Transverse colon (tissue), 4 donors: ENCODE measurements at places on chromosomes 1 and 21. TPM values are rescaled to one million over a fixed set of nuclear protein-coding genes. Genes with fewer than 3 reads are reported as not detected.
A peak's percentile ranks its signal among the peaks of the same experiment; 100 is the strongest.

DNA sequence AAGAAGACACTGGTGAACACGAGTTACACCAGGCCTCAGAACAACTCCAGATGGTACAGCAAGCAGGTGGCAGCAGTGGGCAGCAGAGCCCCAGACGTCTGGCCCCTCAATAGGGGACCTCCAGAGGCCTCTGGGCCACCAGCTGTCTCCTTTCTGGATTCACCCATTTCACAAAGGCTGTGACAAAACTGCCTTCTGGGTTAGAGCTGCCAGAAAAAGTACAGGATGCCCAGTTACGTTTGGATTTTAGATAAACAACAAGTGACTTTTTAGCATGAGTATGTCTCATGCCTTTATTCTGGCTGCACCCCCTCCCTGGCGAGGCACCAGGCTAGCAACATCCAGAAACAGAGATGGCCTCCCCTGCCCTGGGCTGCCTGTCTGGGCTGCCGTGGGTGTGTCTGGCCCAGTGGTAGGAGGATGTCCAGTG lies 30.1 kb downstream of the ITPKB start:
- H3K4me3 ChIP-seq: no peak overlapping the region
- no peaks in the 10 kb centered on the region for H3K36me3 ChIP-seq
- no peak for DNase-seq
- peak overlapping the region; percentile 79 for H3K27ac ChIP-seq
- peaks cover 30% of the 10 kb centered on the region for H3K4me1 ChIP-seq
- no peaks in the 10 kb centered on the region for H3K27me3 ChIP-seq

Gene RNF223
- total RNA-seq: 3.2 TPM

Gene SLC30A10
- total RNA-seq: 22.1 TPM

DNA sequence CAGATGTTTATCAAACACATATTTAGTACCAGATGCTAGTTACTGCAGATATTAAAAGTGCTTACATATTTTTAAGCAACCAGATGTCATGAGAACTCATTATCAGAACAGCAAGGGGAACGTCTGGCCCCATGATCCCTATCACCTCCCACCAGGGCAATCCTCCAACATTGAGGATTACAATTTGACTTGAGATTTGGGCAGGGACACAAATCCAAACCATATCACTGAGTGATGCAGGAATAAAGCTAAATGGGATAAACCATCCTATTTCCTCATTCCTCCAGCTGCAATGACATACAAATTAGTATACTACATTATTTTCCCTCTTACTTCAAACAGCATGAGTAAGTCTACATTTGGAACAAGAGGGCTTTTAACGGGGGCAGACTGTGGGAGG lies 3.1 kb upstream of the KCNK2 start:
- no peak overlapping the region for H3K4me3 ChIP-seq
- no peak for DNase-seq
- no peak overlapping the region for H3K27ac ChIP-seq
- H3K27me3 ChIP-seq: peaks cover 46% of the 10 kb centered on the region
- H3K4me1 ChIP-seq: no peaks in the 10 kb centered on the region

Gene BATF3
- 2.8 TPM for total RNA-seq

Gene ARMH1
- total RNA-seq: 0.40 TPM

DNA sequence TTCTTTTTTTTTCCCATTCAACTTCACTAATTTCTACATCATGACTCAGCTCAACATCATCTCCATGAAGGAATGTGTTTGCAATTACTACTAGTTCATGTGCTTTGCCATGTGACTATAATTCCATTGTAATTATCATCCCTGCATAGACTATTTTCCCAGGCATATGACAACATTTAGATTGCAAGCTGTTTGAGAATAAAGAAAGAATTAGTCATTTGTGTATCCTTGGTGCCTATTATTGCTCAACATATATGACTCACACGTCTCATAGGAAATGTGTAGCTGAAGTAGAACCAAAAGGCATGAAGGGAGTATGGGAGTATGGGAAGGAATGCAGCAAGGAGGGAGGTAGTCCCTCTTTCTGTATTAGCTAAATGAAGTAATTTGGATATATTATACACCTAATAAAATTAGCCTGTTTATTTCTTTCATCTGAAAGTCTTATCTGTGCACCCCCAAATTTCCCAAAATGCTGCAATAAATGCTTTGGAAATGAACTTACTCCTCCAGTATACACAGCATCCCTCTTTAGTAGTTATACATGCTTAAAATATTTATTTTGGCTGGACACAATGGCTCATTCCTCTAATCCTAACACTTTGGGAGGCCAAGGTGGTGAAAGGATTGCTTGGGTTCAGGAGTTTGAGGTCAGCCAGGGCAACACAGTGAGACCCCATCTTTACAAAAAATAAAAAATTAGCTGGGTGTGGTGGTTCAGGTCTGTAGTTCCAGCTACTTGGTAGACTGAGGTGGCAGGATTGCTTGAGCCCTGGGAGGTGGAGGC lies 316.9 kb upstream of the ADGRL4 start:
- H3K4me3 ChIP-seq: no peak overlapping the region
- no peaks in the 10 kb centered on the region for H3K36me3 ChIP-seq
- no peak overlapping the region for H3K27ac ChIP-seq
- H3K27me3 ChIP-seq: no peaks in the 10 kb centered on the region
- DNase-seq: no peak

Gene IL22RA1
- total RNA-seq: 27.6 TPM

GRCh38 chr1:203597331-203598090 lies 29.1 kb upstream of the ATP2B4 start:
- H3K27ac ChIP-seq: peak overlapping the region; percentile 49
- no peak overlapping the region for H3K4me3 ChIP-seq
- no peaks in the 10 kb centered on the region for H3K36me3 ChIP-seq
- DNase-seq: no peak

DNA sequence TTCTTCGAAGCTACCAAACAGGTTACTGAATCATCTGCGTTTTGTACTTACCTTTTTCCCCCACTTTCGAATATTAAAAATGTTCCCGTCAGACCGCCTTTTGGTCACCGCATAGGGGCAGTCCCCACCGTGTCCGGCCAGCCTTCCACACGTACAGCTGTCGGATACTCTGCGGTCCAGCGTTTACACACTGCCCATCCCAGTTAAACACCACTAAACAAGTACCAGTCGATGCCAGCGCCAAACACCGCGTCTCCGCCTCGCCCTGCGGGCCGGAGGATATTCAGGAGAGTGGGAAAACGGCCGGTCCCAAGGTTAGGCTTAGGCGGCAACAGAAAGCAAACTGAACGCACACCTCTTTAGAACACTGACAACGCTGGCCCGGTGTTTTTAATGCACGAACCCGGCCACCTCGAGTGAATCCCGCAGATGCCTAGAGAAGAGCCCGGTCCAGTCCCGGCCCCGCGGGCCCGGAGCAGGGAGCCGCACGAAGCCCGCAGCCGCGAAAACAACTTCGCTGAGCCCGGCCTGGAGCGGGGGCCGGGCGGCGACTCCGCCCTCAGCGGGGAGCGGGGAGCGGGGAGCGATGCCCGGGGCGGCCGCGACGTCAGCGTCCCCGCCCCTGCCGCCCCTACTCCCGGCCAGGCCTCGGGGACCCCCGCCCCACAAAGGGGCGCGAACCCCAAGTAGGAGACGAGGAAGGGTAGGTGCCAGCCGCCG lies 730 bp upstream of the PHF13 start:
- no peaks in the 10 kb centered on the region for H3K27me3 ChIP-seq
- peaks cover 21% of the 10 kb centered on the region for H3K4me1 ChIP-seq
- H3K36me3 ChIP-seq: no peaks in the 10 kb centered on the region
- peak overlapping the region; percentile 94 for H3K27ac ChIP-seq
- peak overlapping the region; percentile 73 for H3K4me3 ChIP-seq

DNA sequence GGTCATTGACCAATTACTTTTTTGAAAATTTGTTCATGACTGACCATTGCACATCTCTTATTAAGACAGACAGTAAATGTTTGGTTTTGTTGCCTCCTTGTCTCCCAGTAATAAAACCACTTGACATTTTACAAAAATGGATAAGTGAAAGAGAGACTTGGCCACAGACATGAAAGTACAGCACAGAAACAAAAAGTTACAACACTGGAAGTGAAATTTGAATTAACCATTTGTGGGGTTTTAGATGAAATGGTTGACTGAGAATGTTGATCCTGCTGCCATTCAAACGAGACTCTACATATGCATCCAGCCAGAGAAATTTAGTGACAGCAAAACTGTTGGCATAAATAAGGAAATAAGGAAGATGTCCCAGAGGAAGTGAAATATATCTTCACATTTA lies 79.3 kb upstream of the B3GALT2 start:
- DNase-seq: no peak
- no peaks in the 10 kb centered on the region for H3K36me3 ChIP-seq
- H3K4me1 ChIP-seq: no peaks in the 10 kb centered on the region
- H3K4me3 ChIP-seq: no peak overlapping the region

Gene SIK1
- 3.8 TPM for total RNA-seq

DNA sequence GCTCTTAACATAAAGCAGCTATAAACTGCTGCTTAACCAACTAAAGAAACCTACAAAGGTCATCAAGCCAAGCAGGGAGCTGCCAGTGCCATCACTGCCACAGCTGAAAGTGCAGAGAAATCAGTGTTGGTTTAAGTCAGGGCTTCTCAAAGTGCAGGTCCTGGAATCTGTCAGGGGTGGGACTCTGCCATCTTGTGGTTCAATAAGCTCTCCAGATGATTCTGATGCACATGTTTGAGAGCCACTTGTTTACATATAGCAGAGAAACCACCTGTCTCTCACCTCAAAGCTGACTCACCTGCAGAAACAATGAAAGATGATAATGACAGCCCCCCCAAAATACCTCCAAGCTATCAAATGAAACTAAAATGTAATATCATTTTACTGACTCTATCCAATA lies 49.3 kb downstream of the SH3GLB1 start:
- no peak for DNase-seq
- no peaks in the 10 kb centered on the region for H3K27me3 ChIP-seq

Gene C1orf115
- total RNA-seq: 77.2 TPM

DNA sequence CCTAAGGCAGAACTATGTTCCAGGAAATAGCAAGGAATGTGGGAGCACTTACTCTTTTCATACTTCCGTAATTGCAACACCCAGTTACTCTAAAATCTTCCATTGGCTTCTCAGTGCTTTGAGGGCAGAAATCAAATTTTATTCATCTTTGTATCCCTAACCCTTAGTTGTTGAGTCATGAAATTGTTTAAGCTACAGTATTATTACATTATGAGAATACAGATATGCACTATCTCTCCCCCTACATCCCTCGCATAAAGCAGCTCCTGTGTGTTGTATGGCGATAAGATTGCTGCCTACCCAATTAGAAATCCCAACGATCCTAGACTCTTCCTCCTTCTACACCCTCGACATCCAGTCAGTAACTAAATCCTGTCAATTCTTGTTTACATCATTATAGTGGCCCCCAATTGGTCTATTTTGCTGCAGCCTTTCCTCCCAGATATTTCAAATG lies 2.6 kb downstream of the AIDA start:
- no peaks in the 10 kb centered on the region for H3K27me3 ChIP-seq
- H3K27ac ChIP-seq: no peak overlapping the region

Gene SLC45A3
- 20.2 TPM for total RNA-seq
